Astrocyte (in vitro differentiated cells and primary cell): ENCODE measurements at places on chromosomes 2 and 18. TPM values are rescaled to one million over a fixed set of nuclear protein-coding genes. Genes with fewer than 3 reads are reported as not detected.

The CLEC4F gene
- not detected in 2 replicates for total RNA-seq

The SAG gene
- total RNA-seq = not detected in 2 replicates

DNA sequence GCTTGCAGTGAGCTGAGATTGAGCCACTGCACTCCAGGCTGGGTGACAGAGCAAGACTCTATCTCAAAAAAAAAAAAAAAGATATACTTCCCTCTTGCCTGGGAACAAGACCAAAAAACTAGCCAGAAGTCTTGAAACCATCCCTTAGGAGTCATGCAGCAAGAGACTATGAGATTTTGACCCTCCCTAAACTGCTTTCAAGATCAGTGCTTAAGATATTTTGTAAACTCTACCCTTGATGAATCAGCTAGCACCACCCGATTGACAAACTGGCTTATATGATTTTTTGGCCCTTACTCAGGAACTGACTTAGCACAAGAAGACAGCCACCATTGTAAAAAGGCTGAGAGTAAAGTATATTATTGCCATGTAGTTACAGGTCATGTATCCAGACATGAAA is 3.8 kb downstream of the SULT1C3 start:
- DNase-seq = no peak

- no peak for DNase-seq
Observed at GRCh38 chr2:88265352-88266303, 95.5 kb downstream of the THNSL2 start.
